ENCODE measurements at places on chromosomes 7 and 10.

- no peak for DNase-seq
These were observed 68.9 kb downstream of the HTR7 start for GRCh38 chr10:90788968-90789367.

DNA sequence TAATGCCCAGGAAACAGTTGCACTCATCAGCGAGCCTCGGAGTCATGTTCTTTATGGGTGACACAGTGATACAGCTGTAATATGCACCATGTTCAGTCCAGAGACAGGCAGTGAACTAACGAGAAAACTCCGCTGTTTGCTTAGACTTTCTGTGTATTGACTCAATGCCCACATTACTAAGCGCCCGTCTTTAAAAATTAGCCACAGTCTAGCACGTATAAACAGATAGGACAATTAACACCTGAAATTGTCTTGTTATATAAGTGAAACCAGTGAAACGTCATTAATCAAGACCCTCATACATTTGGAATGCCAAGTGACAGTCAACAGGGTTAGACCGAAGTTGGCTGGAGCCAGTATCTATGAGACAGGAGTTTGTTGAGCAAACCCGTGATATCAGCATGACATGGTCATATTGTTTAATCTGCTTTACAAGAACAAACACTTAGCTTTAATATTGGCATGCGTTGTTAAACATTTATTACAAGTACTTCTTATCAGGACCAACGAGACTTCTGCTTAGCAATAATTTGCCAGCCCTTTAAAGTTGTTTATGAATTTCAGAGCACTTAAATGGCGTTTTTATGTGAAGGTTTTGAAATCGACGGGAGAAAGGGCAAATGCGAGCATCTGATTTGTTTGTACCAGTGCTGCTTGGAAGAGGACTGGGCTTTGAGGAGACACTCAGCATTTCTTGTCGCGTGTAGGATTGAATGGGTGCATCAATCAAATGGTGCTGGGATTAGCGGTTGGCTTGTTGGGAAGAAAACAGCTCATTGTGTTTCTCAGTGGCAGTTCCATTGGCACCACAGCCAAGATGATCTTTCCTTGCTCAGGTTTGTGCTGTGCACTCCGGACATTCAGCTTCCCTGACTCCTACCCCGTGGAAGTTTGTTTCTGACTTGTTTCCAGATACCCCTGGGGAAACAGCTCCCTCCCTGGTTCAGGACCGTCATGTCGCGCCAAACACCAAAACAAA is 56.3 kb downstream of the CAMK1D start:
- no peak for DNase-seq

GRCh38 chr10:13000431-13000830 is 1.1 kb downstream of the CCDC3 start:
- no peak for DNase-seq

GRCh38 chr10:132411561-132412253 is 14.7 kb downstream of the PWWP2B start:
- peak; percentile 63 for DNase-seq

DNA sequence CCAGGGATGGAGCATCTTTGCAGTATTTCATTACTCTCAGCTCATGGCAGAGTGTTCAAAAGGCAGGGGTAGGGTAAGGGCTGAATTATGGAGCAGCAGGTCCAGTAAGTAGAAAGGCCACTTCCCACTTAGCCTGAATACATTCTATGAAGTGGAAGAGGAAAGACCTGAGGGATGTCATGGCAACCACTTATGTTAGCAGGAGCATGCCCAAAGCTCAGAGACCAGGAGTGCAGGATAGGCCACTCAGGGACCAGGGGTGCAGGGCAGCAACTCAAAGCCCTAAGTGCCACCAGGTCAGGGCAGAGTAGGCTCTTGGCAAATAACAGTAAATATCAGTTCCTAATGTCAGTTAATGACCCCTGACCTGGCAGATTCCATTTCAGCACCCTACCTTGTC is 3.6 kb downstream of the SRI start:
- no peak for DNase-seq
